ENCODE measurements at places on chromosomes 11 and 22.

GRCh38 chr11:61587951-61588727, 7.3 kb upstream of the SYT7 start:
- peak; percentile 43 for DNase-seq

GRCh38 chr11:131652231-131652630, 281.8 kb downstream of the NTM start:
- DNase-seq: no peak

- no peak for DNase-seq
Observed at GRCh38 chr11:67357831-67358670, 4.7 kb upstream of the POLD4 start.

DNA sequence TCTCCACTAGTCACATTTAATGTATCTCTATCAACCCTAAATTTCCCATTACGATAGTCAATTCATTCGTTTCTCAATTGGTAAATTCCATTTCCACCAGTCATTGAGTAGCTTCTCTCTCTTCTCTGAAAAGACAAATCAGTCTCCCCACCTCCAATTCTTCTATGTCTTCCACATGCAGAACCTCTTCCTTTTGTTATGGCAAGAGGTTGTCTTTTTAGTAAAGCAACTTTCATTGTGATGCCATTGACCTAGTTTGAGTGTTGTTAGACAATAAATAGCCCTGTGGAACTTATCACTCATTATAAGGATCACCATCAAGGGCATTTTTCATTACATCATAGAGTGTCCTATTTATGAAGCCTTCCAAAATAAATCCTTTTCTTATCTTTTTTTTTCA, 340.9 kb downstream of the LRRC4C start:
- DNase-seq: no peak

DNA sequence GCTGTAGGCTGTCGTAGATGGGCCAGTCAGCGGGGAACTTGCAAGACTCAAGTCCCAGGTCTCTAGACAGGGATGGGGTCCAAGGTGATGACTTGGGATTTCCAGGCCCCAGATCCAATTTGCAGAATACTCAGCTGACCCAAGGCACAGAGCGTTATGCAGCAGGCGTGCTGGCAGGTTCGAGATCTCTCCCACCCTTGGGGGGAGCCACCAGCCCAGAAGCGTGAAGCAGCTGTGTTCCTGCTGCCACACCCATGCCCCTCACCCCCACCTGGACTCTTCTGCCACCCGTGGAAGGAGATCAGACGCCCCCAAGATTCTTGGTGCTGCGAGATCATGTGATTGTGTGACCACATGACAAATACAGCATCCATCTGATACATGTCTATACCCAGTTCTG, 142.6 kb downstream of the BRD1 start:
- DNase-seq: no peak

- DNase-seq: no peak
Observed at GRCh38 chr11:20068691-20069090, 91.6 kb downstream of the DBX1 start.

DNA sequence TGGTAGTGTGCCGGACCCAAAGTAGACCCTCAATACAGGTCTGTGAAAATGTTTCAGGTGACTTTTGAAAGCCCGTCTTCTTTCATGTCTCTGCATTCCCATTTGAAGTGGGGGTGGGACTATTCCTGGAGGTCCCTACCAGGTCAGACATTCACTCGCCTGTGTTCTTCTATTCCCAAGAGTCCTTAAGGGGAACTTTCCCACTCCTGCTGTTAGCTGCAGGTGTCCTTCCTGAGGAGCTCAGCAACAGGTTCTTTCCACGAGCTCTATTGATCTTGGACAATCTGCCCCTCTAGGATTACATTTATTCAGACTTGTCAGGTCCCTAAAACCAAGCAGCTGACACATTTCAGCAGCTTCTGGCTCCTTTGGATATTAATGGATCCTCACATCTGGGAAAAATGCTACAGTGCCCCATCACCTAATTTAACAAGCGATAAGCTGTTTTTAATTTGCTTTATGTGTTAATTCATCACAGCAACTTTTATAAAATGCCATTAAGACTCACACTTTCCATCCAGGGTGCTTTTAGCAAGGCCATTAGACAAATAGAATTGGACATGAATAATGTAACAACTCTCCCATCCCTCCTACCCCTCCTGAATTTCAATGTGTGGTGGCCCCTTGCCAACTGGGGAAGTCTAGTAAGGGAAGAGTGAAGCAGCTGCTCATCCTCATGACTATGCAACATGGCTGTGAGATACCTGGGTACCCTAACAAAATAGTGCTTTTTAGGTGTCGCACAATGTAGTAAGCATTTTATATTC, 259.5 kb upstream of the CCDC90B start:
- no peak for DNase-seq

DNA sequence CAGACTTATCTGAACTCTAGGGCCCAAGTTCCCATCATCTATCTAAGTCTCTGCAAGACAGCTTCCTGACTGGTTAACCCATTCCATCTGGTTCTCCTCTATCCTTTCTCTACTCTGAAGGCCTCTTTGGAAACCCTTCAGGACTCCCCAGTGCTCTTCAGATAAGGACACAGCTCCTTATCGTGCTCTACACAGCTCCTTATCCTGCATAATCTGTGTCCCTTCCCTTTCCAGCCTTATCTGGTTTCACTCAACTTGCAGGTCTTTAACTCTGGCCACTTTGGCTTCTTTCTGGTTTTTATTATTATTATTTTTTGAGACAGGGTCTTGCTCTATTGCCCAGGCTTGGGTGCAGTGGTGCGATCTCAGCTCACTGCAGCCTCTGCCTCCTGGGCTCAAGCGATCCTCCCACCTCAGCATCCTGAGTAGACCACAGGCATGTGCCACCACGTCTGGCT, 10.6 kb downstream of the ENDOD1 start:
- DNase-seq: no peak

GRCh38 chr11:15818132-15818842, 538.1 kb downstream of the SOX6 start:
- DNase-seq: no peak

GRCh38 chr22:28473258-28473657, 206.4 kb downstream of the TTC28 start:
- DNase-seq: no peak
